ENCODE measurements at places on chromosomes 2 and 18.

GRCh38 chr2:240410808-240411207 lies 24.7 kb upstream of the GPC1 start:
- no peak for DNase-seq

GRCh38 chr2:125839945-125840344 lies 816.0 kb upstream of the GYPC start:
- no peak for DNase-seq

- no peak for DNase-seq
Observed at GRCh38 chr2:145760781-145761649, 1241.1 kb upstream of the ZEB2 start.

DNA sequence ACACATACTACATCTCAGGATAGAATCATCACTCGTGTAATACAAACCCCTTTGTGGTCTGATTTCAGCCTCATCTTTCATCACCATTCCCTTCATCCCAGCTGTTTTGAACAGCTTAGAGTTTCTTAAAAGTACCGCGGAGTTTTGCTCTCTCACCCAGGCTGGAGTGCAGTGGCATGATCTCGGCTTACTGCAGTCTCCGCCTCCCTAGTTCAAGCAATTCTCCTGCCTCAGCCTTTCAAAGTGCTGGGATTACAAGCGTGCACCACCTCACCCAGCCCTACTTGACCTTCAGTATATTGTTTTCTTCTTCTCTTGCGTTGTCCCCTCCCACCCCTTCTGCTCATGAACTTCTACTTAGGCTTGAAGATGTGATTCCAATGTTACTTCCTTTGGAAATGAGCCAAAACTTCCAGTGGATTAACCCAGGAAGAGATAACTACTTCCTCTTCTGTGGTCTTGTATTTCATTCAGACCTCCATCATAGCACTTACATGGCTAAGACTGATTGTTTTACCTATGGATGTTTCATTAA lies 15.8 kb downstream of the ERLEC1 start:
- DNase-seq = no peak

DNA sequence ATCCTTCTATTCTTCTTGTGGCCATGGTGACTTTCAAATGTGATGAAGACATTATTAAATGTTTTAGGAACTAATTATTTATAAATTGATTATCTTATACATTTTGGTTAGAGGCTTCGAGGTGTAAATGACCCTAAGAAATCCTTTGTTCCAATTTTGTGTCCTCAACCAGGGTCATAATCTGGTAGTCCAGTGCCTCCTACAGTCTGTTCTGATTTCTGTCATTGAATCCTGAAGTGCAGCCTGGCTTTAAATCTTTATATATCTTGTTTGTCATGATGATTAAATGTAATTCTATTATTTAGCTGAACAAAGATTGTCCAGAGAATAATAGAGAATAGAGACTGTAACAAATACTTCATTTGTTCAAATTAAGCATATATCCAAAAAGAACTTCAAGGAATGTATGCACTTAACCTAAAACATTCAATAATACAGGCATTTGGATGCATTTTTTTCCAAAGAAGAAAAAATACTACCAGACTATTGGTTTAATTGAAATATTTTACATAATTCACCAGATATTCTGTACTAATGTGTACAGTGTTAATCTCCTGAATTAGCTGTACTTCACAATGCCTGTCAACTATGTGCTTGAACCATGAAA lies 89.8 kb downstream of the PRPF40A start:
- no peak for DNase-seq

DNA sequence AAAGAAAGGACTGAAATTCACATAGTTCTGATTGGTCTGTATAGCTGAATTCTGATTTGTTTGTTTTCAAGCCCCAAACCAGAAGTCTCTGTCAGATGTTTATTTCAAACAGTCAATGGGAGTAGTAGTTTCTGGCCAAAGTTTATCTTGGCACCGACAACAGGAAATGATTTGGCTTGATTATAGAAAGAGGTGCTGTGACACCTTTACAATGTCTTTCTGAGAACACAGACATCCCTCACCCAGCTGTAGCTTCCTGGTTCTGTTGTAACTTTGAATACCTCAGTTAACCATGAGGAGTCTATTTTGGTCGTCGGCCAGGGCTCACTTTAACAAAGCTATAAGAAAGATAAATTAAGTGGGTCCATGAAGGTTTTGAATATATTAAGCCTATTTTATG lies 545.0 kb upstream of the ZNF804A start:
- peak; percentile 28 for DNase-seq

DNA sequence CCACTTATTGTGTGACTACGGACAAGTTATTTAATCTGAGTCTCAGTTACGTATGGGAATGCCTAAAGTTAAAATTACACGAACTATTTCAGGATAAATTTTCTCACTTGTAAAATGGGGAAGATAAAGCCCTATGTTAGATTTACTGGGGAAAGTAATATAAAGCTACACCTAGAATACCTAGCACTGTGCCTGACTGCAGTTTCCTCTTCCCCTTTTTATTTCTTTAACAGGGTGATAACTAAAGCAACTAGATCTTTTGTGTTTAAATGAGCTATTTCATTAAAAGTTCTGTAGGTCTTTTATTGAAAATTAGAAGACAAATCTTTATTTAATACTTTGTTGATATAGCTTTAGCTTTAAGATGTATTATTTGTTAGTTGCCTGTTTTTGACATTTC lies 5.0 kb downstream of the B3GNT2 start:
- DNase-seq = no peak

GRCh38 chr2:181754105-181754504 lies 73.8 kb upstream of the NEUROD1 start:
- DNase-seq = no peak

GRCh38 chr2:27471961-27472360 lies 17.6 kb downstream of the IFT172 start:
- no peak for DNase-seq

DNA sequence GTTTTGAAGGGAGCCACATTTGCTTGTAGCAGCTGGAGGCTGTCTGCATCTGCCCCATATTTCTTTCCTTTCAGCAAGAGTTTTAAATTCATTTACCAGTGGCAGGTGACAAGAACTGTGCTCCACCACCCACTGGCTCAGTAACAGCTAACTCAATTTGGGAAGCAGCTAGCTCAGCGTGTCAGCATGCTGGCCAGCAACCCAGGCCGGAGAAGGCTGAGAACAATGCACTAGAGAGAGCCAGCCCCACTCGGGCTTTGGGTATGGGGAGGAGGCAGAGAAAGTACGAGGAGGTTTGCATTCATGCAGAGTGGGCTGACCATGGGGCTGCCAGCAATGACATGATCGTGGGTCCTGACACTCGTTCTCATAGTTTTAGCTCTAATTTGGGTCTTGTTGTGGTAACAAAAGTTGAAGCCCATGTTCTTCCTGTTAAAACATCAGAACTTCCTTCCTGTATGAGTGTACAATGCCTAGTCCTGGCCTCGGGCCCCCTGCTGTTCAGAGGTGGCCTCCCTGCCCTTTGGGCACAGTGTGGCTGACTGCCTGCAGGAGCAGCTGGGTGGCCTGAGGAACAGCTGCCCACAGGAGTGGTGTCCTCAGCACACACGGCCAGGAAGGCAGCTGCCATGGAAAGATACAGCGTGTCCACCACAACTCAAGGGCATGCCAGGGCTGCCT lies 23.0 kb downstream of the CDC42EP3 start:
- no peak for DNase-seq

DNA sequence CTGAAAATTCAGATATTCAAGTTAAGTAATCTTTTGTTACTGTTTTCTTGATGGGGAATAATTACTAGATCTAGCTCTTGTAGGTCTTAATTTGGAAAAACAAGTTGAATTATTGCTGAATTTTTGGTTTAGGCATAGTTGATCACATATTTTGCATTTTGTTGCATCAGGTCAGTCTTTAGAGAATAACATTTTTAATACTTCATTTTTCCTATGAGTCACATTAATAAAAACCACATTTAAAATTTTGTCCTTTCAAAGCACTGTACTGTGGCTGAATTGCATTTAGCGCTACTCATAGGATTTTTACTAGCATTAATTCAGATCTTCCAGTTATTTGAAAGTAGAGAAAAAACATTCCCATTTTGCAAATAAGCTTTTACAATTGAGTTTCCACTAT lies 23.2 kb downstream of the MAP4K4 start:
- DNase-seq = no peak

DNA sequence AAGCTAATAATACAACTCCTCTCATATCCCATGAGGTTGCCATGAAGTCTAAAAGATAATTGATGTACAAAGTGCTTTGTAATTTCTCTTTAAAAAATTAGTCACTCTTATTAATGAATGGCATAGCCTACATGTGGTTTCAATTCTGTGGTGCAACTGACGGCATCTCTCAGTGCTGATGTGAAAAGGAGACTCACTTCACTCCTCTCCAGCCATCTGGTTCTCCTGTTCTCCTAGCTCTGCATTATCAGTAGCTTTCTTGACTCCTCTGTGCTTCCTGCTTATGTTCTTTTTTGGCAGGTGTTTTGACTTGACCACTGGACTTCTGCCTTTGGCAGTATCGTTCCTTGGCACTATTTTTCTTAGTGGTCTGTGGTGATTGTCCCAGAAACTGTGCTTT lies 134.9 kb upstream of the ZFP36L2 start:
- no peak for DNase-seq

DNA sequence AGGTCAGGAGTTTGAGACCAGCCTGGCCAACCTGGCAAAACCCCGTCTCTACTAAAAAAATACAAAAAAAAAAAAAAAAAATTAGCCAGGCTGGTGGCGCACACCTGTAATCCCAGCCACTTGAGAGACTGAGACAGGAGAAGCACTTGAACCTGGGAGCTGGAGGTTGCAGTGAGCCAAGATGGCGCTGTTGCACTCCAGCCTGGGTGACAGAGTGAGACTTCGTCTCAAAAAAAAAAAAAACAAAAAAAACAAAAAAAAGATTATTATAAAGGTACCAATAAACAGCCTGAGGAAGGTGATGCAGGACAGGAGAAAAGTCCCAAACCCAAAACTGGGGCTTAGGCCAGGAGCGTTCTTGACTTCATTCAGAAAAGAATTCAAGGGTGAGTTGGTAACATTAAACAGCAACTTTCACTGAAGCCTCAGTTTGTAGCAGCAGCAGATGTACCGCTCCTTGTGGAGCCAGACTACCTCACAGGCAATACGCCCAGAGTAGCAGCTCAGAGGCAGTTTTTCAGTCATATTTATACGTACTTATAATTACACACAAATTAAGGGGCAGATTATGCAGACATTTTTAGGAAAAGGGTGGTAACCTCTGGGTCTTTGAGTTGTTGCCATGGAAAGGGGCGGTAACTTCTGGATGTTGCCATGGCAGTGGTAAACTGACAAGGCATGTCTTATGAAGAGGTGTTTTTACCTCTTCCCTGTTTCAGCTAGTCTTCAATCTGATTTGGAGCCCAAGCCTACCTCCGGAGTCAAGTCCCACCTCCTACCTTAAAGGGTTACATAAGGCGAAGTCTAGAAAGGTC lies 1596.6 kb upstream of the CELF4 start:
- DNase-seq = no peak

DNA sequence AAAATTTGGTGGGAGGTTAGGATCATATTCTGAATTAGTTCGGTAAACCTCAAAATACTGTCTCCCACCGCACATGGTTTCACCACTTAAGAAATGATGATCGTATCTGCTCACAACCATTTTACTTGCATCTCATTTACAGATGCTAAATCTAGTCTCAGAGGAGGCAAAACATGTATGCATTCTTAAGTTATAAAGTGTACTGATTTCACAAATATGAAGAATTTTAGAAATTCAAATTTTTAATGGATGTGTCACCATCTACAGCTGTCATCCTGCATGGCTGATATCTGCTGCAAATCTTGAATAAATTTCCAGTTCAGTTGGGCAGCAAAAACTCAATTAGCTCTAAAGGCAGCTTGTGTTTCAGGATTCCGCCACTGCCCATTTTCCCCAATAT lies 243.3 kb upstream of the KCNJ3 start:
- DNase-seq = no peak
